ENCODE measurements at places on chromosomes 16 and 17. TPM values are rescaled to one million over a fixed set of nuclear protein-coding genes. Genes with fewer than 3 reads are reported as not detected.

CD300E gene
- total RNA-seq, result not detected

CCDC40 gene
- total RNA-seq, result not detected

HOXB3 gene
- 9.0 TPM for total RNA-seq

CHTF8 gene
- 118 TPM for total RNA-seq

NOTUM gene
- not detected for total RNA-seq

ODF4 gene
- not detected for total RNA-seq

DNA sequence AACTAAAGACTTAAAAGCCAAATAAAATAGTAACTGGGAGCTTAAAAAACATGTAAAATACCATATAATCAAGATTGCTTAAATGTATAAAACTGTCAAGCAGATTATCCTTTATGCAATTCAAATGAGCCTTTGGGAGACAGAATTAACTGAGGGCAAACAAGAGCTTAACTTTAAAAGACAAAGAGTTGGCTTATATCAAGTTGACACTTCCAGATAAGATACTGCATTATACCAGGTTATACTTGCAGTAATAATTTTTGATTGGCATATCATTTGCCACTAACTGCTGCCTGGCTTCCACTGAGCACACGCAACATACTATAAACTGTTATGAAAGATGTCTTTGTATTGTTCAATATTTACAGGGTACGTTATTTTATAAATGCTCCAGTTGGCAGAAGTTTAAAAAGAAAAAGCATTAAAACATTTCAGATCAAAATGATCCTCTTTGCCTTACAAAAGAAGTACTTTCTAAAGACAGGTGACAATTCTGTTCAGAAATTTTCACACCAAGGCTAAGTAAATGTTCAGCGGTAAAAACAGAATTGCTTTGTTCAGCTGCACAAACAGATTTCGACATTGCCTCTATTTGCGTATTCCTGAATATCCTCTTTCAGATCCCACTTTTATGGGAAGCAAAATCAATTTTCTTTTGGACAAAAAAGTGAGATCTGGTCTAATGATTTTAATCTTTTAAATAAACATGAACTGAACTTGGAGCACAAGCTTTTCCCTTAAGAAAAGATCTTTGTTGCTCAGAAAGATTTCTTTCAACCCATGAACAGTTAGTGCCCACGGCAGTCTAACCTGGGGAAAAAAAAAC is 50.7 kb downstream of the TOX3 start:
- DNase-seq, result no peak
- no peaks in the 10 kb centered on the region for H3K4me1 ChIP-seq
- no peak overlapping the region for H3K4me3 ChIP-seq
- no peak overlapping the region for H3K27ac ChIP-seq
- H3K27me3 ChIP-seq, result no peaks in the 10 kb centered on the region

DNA sequence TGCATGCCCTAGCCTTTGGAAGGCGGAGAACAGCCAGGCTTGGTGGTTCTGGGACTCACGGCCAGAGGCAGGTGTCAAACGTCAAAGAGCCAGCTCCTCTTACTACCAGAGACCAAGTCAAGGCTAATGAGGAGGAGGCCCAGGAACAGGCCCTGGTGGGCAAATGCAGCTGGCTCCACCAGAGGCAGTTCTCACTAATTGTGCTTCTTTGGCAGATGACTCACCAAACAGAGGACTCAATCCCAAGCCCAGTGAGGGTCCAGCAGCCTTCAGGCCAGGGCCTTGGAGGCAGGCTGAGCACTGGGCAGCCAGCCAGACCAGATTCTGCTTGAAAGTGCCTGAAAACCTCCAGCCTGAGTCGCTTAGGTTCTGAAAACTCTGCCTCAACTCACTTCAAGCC is 336.5 kb upstream of the CDH5 start:
- H3K4me1 ChIP-seq, result no peaks in the 10 kb centered on the region
- DNase-seq, result no peak
- no peak overlapping the region for H3K4me3 ChIP-seq

DNA sequence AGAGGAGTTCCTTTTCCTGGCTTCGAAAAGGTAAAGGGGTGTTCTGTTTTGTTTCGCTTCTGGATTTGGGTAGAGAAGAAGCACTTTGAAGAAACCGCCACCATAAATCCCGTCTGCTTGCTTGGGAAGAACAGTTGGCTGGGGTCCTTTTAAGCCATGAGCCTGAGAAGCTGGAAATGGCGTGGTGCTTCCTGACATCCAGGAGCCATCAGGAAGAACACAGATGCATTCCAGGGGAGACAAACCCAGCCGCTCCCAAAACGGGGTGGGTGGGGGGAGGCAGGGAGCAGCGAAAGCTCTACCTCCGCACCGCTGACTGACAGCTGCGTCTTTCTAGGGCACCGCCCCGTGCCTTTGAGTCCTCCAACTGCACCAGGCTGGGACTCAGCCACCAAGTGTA is 91.6 kb downstream of the ZDHHC7 start:
- no peak overlapping the region for H3K4me3 ChIP-seq
- no peaks in the 10 kb centered on the region for H3K36me3 ChIP-seq
- H3K27me3 ChIP-seq, result peaks cover 14% of the 10 kb centered on the region
- no peak for DNase-seq
- no peak overlapping the region for H3K27ac ChIP-seq

DNA sequence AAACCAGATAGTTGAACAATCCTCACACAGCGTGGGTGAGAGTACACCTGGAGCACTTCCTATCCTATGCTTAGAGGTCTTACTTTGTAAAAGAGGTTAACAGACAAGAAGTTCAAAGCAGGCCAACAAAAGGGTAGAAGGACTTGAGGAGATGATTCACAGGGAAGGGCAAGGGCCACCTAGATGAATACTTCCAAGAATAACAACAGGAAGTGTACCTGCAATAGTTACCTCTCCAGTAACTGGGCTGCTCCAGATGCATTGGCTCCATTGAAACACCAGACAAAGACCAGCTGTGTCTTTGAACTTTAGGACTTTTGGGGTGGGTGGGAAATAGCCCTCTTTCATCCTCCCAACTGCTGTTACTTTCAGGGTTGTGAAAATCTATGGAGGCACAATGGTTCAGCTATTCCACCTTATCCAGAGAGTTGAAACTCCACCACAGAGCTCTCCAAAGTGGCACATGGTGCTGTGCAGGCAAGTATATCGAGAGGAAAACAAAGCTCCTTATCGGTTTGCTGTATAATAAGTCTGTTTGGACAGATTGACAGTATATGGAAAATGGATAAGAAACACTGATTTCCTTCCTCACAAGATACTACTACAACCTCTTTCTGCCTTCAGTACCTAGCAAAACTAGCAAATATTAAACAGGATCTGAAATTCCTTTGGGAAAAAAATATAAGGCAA is 22.7 kb downstream of the RNF43 start:
- no peaks in the 10 kb centered on the region for H3K36me3 ChIP-seq
- no peak for DNase-seq
- H3K27me3 ChIP-seq, result no peaks in the 10 kb centered on the region
- no peak overlapping the region for H3K4me3 ChIP-seq
- no peak overlapping the region for H3K27ac ChIP-seq

DNA sequence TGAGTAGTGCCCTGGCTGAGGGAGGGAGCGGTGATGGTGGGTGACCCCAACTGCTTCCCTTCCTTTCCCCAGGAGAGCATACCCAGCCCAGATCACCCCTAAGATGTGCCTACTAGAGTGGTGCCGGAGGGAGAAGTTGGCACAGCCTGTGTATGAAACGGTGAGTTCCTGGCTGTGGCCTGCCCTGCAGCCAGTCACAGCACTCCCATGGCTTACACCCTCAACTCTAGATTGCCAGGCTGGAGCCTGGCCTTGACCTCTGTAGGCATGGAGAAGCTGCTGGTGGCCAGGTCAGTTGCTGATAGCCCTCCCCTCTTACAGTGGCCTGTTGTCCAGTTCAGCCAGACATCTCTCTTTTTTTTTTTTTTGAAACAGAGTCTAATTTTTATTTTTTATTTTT is 8.6 kb upstream of the NFATC3 start:
- peaks cover 10% of the 10 kb centered on the region for H3K36me3 ChIP-seq
- H3K4me1 ChIP-seq, result peaks cover 79% of the 10 kb centered on the region
- H3K27ac ChIP-seq, result peak overlapping the region; percentile 95
- DNase-seq, result no peak

DNA sequence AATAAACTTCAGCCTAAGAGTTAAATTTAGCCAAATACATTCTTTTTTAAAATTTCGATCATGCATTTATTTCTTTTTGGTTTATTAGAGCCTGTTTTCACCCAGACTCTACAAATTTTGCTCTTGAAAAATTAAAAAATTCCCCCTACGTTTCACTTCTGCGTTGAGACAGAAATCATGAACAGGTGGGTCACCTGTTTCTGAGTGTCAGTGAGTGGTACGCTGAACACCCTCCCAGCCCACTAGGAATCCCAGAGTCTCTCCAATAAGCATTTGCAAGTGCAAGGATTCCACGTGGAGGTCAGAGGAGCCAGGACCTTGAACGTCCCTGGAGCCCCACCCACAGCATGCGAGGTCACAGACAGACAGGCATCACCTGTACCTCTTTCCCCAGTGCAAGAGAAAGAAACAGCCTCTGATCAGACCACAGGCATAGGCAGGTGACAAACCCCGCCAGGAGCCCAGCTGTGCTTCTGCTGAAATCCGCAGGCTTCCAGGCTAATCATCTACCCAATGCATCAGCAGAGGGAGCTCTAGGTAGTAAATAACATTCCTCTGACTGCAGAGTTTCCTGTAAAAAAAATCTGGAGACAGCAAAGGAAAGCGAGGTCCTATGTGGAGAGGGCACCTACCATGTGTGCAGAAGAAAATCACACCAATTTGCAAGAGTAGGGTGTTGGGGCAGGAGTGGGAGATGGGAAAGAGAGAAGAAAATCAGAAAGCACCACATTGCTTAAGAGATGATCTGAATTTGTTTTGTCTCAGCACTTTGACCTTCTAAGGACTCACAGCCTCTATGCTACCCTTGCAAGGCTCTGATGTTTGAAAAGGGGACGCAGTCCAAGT is 5.9 kb upstream of the XYLT1 start:
- no peak overlapping the region for H3K4me3 ChIP-seq
- DNase-seq, result no peak
- H3K4me1 ChIP-seq, result peaks cover 26% of the 10 kb centered on the region

DNA sequence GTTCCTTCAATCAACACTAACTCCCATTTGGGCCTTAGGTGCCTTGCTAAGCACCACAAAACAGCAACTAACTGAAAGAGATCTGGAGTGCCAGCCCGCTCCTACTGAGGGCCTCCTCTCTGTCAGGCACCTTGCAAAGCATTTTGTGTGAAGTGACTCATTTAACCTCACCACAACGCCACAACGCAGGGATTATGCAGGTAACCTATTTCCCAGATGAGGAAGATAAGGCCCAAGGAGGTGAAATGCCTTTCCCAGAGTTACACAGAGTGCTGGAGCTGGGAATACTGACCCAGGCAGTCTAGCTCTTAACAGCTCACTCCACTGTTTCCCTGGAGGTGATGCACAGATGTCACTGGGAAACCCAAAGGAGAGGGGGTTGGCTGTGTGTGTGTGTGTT is 32.8 kb downstream of the DRC3 start:
- H3K27me3 ChIP-seq, result no peaks in the 10 kb centered on the region
- peaks cover 3% of the 10 kb centered on the region for H3K4me1 ChIP-seq
- peaks cover 4% of the 10 kb centered on the region for H3K36me3 ChIP-seq
- DNase-seq, result no peak

DNA sequence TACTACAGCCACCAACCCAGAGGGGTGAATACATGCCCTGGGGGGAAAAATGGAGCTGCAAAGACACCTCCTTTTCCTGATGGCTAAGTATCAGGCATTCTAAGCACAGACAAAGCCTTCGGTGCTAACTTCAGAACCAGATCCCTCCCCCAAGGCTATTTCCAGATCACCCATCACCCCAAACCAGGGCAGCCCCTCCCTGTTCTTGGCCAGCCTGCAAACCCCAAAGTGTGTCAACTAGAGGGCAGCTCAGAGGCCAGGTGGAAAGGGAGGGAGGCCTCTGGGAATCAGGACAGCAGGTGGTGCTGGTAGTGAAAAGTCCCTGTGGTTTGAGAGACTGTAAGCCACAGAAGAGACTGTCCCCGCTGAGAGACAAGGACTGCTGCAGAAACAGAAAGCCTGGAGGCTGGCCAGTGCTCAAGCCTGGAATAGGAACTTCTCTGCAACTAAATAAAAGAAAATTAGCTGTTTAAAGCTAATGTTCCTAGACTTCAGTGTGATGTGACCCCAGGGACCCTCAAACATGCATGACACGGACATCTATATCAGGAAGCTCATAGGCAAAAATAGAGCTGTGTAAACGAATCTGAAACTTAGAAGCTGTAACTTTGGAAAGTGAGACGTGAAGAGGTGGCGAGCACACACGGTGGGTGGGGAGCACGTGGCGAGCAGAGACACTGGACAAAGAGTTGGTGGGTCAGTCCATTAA is 9.1 kb downstream of the TUBG1 start:
- peaks cover 12% of the 10 kb centered on the region for H3K4me1 ChIP-seq
- peak overlapping the region; percentile 12 for H3K4me3 ChIP-seq
- DNase-seq, result no peak
- no peak overlapping the region for H3K27ac ChIP-seq

- no peaks in the 10 kb centered on the region for H3K27me3 ChIP-seq
- H3K36me3 ChIP-seq, result no peaks in the 10 kb centered on the region
- peak overlapping the region; percentile 71 for H3K27ac ChIP-seq
- H3K4me1 ChIP-seq, result peaks cover 30% of the 10 kb centered on the region
These were observed 251.1 kb downstream of the SEC14L1 start for GRCh38 chr17:77391668-77392375.

GRCh38 chr16:54817432-54817831 is 113.2 kb upstream of the IRX5 start:
- DNase-seq, result no peak
- H3K4me3 ChIP-seq, result no peak overlapping the region
- H3K27me3 ChIP-seq, result peaks cover 6% of the 10 kb centered on the region
- H3K4me1 ChIP-seq, result no peaks in the 10 kb centered on the region
- H3K27ac ChIP-seq, result no peak overlapping the region

DNA sequence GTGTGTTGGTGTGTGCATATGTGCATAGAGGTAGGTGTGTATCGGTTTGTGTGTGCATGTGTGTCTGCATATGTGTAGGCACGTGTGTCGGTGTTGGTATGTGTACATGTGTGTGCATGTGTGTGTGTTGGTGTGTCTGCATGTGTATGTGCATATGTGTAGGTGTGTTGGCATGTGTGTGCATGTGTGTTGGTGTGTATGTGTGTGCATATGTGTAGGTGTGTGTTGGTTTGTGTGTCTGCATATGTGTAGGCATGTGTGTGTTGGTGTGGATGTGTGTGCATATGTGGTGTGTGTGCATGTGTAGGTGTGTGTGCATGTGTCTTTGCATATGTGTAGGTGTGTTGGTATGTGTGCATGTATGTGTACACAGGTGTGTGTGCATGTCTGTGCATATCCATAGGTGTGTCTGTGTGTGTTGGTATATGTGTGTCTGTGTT is 3.9 kb upstream of the AATK start:
- DNase-seq, result no peak
- no peak overlapping the region for H3K27ac ChIP-seq
- no peaks in the 10 kb centered on the region for H3K36me3 ChIP-seq

GRCh38 chr17:77300016-77300686 is 159.4 kb downstream of the SEC14L1 start:
- no peaks in the 10 kb centered on the region for H3K4me1 ChIP-seq
- no peaks in the 10 kb centered on the region for H3K36me3 ChIP-seq
- no peaks in the 10 kb centered on the region for H3K27me3 ChIP-seq
